Dorsolateral prefrontal cortex (tissue), 122 donors: ENCODE measurements at places on chromosomes 11 and 22. TPM values are rescaled to one million over a fixed set of nuclear protein-coding genes. Genes with fewer than 3 reads are reported as not detected.

MFRP gene
- total RNA-seq: not detected

- no peak for DNase-seq
Measured at GRCh38 chr11:43951231-43951630, 8.8 kb downstream of the C11orf96 start.

DNA sequence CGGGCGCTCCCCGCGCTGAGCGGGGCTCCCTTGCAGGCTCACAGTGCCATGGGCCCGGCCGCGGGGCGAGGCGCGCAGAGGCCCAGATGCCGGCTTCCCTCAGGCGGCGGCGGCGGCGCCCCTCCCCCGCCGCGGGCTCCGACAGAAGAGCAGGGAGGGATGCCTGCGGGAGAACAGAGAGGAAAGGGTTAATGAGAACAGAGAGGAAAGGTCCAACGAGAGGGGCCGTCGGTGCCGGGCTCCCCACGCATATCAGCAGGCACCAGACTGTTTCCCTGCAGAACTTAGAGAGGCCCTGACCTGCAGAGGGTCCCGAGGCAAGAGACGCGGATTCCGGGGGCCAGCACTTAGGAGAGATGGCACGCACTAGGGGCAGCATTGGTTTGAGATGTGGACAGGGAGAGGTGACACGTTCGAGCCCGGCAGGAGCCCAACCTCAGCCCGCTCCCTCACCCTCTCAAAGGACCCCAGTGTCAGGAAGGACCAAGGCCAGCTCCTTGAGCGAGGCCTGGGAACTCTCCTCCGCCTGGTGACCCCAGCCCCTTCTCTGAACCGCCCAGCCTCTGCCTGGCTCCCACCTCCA is 9.1 kb downstream of the NRXN2 start:
- DNase-seq: no peak

DNA sequence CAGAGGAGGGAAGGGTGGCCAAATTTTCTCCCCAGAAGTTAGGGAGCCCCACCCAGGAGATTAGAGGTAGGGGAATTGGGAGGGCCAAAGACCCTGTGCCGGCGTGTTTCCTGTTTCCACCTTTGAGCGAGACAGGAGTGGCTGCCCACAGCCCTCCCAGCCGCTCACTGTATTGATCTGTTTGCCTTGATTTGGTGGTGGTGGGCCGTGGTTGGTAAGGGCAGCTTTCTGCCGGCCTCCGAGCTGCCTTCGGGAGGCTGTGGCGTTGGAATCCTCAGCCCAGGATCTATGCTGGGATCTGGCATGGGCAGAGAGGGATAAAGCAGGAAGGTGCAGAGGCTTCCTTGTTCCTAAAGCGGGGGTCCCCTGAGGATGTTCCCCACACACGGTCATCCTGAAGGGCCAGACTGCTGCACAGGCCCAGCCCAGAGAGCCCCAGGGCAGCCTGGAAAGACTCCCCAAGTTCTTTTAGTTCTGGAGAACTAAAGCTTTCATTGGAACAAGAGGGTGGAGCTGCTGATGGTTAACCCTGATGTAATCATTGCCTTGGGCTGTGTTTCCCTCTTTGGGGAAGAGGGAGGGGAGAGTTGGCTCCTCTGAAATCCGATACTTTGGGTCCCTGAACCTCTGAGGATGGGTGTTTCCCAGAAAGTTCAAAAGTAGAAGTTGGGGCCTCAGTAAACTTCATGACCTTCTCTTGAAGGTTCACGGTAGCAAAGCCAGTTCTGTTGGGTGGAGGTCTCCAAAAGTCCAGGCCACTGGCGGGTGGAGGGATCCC is 7.2 kb downstream of the FAM83F start:
- no peak for DNase-seq

ABCC8 gene
- total RNA-seq: 81.2 TPM

GRCh38 chr11:99584830-99585229 is 564.1 kb downstream of the CNTN5 start:
- DNase-seq: no peak

SMTNL1 gene
- total RNA-seq: not detected

- no peak for DNase-seq
Measured at GRCh38 chr22:20537983-20538382, 30.6 kb downstream of the MED15 start.

DNA sequence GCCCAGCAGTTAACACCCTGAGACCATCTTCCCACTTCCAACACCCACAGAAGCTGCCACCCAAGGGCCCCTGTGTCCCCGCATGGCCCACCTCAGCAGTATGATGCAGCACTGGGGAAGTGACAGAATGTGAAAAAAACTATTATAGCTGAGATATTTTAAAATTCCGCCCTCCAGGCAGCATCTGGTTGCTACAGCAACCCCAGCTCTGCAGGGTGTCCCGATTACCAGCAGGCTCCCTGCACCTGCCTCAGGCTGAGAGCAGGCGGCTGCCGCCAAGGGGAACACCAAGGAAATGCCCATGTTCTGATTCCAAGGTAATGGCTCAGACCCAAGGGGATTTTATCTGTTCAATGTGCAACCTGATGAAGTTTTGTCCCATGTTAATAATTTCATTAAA is 10.5 kb upstream of the TMEM121B start:
- peak; percentile 77 for DNase-seq

SH3BP1 gene
- 5.9 TPM for total RNA-seq

DNAJB7 gene
- total RNA-seq: not detected

MRPL49 gene
- 29.8 TPM for total RNA-seq

DNA sequence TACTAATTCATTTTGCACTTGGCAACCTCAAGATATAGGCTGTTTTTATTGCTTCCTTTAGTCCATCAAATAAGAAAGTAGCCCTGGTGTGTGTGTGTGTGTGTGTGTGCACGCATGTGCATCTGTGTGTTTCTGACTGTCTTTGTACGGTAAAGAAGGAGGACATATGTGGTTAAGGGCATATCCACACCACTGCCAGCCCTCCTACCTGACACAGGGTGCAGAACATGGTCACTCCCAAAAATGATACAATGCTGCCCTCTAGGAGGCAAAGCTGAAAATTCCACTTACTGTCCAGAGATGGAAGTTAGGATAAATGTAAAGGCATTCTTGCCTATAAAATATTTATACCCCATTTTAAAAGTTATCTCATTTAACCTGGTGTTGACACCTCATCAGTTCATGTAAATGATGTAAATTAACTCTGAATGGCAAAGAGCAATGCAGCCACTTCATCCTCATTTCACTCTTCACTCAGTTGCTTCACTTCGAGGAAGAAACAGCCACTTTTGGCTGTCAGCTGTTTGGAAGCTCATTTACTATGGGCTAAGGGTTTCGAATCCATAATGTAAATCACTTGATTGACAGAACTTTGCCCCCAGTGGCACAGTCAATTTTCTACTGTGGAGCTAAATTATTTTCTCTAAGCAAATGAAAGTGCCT is 83.1 kb upstream of the MTNR1B start:
- DNase-seq: no peak

DNA sequence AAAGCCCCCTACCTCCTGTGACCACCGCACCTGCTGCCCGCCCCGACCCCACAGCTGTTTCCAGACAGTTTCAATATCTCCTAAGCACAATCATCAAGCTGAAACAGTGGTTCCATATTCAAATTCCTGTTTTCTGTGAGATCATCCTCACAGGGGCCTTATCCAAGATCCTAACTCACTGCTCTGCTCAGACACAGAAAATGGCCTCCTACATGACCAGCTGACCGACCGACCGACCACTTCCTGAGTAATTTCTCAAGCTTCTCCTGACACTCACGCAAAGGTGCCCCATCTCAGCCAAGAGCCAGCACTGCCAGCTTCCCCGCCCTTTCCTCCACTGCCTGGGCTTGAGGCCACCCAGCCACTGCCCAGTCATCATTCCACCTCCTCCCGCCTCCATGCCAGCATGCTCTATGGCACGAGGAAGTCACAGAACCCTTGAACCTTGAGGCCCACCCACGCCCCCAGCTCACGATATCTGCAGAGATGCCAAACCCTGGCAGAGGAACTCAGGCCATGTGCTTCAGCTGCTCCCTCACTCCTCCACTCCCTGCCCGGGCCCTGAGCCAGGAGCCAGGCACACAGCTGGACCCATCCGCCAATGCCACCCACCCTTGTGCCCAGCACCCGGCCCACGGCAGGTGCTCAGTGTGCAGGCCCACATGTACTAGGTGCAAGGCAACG is 14.0 kb downstream of the KIAA0930 start:
- DNase-seq: peak; percentile 82

- no peak for DNase-seq
Measured at GRCh38 chr22:46187862-46188261, 37.5 kb downstream of the PPARA start.

SERHL2 gene
- total RNA-seq: 8.8 TPM

MS4A6E gene
- not detected for total RNA-seq

GRCh38 chr11:65429724-65430405 is 7.3 kb downstream of the NEAT1 start:
- peak; percentile 30 for DNase-seq

NXF1 gene
- 67.5 TPM for total RNA-seq

CENPM gene
- total RNA-seq: not detected

DNA sequence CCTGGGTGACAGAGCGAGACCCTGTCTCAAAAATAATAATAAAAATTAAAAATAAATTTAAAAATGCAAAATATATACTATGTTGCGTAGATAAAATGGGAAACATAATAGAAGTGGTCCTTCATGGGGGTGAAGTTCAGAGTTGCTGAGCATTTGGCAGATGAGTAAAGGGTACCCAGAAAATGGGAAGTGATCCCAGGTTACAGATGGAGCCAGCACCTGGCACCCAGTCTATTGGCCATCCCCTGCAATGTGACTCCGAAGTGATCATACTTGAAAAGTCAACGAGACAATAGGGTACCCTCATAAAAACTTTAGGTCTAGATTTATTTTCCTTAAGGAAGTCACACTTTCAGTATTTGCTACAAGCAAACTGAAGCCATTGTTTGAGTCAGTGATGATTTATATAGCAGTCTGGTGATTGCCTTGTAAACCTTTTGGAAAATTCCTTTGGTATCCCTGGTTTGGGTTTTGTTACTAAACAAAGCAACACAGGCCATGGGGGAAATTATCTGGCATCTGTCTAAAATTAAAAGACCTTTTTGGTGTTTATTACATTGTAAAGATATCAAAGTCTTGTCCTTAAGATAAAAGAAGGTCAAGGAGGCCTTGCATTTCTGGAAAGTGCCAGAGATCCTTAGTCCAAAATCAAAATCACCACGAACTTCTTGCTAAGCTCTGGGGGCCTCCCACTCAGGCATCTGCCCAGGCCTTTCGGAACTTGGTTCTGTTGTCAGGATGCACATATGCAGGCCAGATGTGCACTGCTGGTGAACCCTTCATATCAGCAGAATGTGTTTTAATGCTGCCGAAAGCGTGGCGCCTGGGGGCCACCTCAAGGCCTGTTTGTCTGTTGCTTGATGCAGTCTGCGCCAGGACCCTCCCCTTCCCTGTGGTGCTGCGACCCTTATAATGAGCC is 4.3 kb downstream of the SMARCB1 start:
- DNase-seq: no peak

ZNRF3 gene
- 30.5 TPM for total RNA-seq

- DNase-seq: no peak
Measured at GRCh38 chr11:71268706-71269321, 16.4 kb upstream of the SHANK2 start.

GRCh38 chr22:47323518-47323917 is 561.1 kb downstream of the TBC1D22A start:
- DNase-seq: no peak

DNA sequence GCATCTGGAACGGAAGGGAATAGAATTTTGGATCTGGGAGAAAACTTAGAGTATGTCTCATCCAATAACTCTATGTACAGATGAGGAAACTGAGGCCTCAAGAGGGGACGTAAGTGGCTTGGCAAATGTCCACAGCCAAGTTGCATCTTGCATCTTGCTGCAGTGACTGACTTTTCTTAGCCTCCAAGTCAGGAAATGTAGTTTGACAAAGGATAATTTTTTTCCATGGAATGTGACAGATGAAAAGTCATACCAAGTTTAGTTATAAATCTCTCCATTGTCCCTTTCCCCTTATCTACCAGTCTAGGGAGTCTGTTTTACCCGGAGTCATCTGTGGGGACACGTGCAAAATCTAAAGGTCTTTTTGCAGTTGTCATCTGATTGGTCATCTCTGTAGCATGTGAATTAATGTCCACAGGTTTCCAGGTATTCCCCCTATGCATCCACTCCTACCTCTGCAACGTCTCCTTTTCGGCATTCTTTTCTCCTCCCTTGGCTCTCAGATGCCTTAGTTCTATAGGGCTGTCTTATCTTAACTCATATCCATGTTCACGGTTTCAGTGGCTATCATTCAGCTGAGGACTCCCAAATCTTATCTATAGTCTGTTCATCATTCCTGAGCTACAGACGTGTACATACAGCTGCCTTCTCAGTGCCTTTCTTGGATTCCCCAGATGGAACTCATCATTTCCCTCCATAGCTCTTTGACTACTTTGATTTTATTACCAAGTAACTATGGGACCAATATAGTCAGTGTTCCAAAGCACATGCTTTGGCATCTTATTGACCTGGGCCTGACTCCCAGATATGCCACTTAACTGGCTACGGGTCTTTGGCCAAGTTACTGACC is 139.5 kb upstream of the TIMP3 start:
- DNase-seq: no peak

OR52K1 gene
- total RNA-seq: not detected

OR8D4 gene
- total RNA-seq: not detected

DNA sequence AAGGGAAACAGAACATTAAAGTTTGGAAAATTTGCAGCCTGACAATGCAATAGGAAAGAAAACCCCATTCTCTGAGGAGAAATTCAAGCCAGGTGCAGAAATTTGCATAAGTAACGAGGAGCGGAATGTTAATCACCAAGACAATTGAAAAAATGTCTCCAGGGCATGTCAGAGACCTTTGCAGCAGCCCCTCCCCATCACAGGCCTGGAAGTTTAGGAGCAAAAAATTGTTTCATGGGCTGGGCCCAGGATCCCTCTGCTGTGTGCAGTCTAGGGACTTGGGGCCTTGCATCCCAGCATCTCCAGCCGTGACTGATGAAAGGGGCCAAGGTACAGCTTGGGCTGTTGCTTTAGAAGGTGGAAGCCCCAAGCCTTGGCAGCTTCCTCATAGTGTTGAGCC is 780.2 kb downstream of the LRRC4C start:
- DNase-seq: no peak

KCNK7 gene
- 5.1 TPM for total RNA-seq

DNA sequence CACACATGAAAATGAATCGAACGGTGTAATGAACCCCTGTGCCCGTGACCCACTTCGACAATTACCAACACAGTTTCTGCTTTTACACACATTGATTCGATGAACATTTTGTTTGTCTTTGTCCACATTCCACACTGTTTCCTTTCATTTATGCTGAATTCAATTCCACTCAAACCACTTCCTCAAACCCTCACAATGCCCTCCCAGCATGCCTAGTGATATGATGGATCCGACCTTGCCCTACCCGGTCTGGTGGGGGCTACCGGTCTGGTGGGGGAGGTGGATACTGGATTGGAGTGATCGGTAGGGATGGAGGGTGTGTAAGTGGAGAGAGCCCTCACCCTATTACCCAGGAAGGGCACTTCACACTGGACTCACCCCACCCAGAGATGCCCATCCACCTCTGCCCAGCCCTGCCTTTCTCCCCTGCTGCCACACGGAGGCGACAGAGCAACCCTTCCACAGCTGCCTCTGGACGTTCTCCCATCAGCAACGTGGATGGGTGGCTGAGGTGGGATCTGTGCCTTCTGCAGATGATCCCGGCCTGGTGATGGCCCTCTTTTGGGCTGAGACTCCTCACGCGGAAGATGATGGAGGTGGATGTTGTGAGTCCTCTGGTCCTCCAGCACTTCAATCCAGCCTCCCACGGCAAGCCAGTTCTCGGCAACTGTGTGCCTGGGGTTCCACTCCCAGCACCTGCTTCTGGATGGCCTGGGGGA is 33.0 kb upstream of the P2RY2 start:
- peak; percentile 48 for DNase-seq

- DNase-seq: peak; percentile 67
Measured at GRCh38 chr11:4181782-4182721, 87.5 kb downstream of the RRM1 start.
